ENCODE measurements at places on chromosomes 2 and 18.
A peak's percentile ranks its signal among the peaks of the same experiment; 100 is the strongest.

- peak; percentile 62 for DNase-seq
Measured at GRCh38 chr18:44838971-44839666, 158.4 kb downstream of the SETBP1 start.

- DNase-seq: no peak
Measured at GRCh38 chr2:168179592-168179991, 67.8 kb downstream of the STK39 start.

DNA sequence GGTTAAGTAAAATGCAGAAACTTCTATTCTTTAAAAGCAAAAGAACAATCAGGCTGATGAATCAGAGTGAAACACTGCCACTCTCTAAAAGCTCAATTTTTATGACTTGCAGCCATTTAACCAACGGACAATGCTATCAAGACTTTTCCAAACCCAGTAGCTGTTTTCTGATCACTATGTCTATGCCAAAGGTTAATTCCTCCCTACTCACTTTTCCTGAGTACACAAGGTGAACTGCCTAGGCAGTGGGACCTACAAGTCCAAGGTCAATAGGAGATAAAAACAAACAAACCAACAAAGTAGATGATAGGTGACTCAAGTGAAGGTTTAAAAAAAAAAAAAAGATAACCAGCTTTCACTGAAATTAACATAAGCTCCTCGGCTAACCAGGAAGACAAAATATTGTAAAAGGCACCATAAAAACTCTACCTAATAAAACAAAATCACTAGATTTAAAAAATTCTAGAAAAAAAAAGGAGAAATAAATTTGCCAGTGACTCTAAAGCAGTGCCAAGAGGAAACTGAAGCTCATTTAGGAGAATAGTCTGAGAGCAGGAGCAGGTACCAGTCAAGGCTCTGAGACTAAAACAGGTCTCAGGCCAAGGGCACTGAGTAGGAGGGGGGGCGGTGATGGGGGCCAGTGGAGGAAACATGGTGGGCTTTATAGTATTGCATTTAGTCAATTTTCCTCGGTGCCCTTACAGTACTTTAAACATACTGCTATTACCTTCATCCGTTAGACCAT lies 134.1 kb upstream of the DLGAP1 start:
- DNase-seq: no peak

- DNase-seq: no peak
Measured at GRCh38 chr18:79611040-79611681, 68.4 kb upstream of the CTDP1 start.

DNA sequence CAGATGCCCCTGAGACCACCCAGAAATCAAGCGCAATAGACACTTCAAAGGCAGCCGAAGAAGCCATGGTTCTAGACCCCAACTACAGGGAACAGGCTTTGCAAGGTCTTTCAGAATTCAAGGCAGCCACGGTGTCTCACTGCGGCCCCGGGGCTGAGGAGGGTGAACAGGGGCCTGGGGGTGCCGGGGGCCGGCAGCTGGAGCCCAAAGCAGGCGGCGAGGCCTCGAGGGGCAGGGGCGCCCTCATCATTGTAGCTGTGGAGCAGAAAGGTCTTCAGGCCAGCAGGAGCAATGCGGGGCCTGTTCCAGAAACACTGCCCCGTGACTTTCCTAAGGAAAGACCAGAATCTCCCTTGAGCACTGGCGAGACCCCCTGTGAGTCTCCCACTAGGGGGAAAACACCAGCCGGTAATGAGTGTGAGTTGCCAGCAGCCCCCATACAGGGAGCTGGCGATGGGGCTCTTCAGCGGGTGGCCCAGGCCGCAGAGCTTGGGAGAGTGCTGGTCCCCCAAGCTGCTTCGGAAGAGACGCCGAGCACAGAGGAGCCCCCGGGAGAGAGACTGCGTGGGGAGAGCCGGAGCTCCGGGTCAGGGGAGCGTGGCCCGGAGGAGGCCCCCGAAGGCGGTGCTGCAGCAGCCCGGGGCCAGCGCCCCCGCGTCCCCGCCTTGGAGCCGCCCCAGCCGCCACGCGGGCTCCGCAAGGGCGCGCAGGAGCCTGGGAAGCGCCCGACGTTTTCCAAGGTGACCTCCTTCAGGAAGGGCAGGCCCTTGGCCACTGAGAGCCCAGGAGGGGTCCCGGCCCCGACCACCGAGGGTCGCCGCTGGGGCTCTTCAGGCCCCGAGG lies 79.1 kb downstream of the ARHGEF4 start:
- DNase-seq: no peak

DNA sequence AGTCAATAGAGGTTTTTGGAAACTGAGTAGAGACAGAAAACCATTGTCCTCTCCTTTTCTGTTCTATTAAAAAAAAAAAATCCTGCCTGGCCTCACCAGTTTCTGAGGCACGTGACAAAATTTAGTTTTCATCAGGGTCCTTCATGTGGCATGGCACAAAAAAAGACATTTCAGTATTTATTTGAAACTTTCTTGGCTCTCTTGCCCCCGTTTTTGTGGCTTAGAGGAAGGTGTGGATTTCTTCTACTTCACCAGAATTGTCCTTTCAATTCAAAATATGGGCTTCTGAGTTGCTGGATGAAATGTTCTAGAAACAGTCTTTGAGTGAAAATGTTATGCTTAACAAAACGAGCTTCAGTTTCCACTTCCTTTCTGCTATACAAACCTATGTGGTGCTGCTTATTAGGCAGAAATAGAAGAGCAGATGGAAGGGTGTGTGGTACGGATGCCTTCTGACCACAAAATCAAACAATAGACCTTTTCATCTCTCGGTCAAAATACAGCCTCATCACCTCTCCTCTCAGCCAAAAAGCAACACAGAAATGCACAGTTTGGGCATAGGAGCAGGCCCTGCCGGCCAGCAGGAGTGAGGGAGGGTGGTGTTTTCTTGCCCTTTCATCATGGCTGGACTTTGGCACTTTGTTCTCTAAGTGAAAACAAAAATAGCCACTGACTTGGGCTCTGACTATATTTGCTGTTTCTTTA lies 89.2 kb downstream of the SH3RF3 start:
- DNase-seq: no peak

DNA sequence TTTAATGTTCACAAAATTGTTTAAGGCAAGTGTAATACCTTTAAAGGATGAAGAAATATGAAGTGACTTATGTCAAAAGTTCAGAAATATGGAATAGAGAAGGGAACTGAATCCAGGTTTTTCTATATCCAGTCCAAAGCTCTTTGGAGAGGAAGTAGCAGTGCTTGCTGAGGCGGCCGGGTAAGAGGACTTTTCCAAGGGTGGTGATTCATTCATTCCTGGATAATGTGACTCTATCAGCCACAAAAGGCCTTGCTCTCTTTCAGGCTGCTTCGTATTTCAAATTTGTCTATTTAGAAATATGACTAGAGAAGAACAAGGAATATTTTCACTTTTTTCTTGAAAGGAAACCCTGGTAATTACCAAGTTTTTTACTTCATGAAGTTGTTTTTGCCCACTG lies 830.1 kb upstream of the ZEB2 start:
- DNase-seq: no peak

GRCh38 chr18:46663539-46663938 lies 6.5 kb upstream of the LOXHD1 start:
- no peak for DNase-seq

DNA sequence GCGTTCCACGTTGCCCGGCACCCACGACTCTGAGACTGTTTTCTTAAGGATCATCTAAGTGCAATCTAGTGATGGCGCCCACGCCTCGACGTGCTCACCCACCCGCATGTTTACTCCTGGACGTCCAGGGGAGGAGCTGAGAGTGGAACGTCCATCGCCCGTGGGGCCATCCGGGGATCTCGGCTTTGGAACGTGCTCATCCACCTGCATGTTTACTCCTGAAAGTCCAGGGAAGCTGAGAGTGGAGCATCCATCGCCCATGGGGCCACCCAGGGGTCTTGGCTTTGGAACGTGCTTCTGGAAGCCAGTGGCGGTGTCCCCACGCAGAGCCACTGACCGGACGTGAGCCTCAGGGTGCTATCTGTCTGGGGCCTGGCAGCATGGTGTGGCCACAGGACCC lies 45.6 kb upstream of the SALL3 start:
- DNase-seq: no peak

DNA sequence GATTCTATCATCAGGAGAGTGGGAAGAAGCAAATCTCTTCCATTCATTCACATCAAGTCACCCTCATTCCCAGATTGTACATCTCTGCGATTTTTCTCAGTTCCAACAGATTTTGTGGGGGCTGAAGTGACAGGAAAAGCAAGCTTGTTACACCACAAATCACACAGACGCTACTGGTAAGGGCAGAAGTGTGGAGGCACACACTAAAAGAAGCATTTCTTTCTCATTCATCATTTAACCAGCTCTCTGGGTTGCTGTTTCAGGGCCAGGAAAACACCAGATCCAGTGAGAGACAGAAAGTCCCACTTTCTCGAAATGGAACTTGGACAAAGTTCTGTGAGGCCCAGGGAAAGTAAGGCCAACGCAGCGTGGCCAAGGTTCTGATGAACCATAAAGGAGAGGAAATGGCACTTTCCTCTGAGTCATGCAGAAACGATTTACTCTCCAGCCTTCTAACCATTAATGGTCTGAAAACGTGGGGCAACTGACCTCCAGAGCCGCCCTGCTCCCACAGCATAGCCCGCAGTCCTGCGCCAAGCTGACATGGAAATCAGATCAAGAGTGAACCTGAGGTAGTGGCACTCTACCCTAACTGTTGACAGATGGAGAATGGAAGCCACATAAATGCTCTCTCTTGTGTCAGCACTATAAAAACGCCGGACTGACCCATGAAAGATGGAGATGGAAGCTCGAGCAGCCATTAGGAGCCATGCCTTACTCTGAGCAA lies 191.0 kb downstream of the C1D start:
- no peak for DNase-seq

- DNase-seq: no peak
Measured at GRCh38 chr2:58266211-58266610, 25.1 kb upstream of the FANCL start.
